ENCODE measurements at places on chromosomes 1 and 21.

DNA sequence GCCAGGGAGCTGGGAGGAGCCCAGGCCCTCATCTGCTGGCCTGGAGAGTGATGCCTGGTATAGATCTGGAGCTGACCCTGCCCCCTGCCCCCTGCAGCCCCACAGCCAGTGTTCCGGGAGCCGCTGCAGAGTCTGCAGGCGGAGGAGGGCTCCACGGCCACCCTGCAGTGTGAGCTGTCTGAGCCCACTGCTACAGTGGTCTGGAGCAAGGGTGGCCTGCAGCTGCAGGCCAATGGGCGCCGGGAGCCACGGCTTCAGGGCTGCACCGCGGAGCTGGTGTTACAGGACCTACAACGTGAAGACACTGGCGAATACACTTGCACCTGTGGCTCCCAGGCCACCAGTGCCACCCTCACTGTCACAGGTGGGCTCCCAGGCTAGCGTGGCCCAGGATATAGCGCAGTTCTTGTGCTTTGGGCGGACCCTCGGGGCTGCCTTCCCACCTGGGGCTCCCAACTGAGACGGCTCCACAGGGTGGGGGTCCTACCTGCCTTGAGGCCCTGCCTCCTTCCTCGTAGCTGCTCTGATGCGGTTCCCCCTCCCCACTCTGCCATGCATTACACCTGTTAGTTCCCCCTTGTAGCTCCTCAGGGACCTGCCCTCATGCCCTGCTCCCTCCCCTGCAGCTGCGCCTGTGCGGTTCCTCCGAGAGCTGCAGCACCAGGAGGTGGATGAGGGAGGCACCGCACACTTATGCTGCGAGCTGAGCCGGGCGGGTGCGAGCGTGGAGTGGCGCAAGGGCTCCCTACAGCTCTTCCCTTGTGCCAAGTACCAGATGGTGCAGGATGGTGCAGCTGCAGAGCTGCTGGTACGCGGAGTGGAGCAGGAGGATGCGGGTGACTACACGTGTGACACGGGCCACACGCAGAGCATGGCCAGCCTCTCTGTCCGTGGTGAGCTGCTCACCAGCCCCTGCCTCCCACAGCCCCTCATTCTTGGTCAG lies 98.7 kb downstream of the OBSCN start:
- no peak for DNase-seq

DNA sequence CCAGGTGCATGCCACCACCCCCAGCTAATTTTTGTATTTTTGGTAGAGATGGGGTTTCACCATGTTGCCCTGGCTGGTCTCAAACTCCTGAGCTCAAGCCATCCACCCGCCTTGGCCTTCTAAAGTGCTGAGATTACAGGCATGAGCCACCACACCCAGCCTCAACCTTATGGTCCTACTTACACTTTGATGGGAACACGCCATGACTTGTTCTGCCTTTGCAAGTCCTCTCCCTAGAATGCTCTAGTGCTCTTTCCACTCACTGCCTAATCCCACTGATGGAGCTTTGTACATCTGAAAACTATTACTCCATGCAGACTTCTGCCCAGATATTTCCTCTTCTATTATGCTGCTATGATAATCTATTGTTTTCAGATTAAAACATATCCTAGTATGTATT lies 174.3 kb downstream of the DAB1 start:
- DNase-seq, result no peak

DNA sequence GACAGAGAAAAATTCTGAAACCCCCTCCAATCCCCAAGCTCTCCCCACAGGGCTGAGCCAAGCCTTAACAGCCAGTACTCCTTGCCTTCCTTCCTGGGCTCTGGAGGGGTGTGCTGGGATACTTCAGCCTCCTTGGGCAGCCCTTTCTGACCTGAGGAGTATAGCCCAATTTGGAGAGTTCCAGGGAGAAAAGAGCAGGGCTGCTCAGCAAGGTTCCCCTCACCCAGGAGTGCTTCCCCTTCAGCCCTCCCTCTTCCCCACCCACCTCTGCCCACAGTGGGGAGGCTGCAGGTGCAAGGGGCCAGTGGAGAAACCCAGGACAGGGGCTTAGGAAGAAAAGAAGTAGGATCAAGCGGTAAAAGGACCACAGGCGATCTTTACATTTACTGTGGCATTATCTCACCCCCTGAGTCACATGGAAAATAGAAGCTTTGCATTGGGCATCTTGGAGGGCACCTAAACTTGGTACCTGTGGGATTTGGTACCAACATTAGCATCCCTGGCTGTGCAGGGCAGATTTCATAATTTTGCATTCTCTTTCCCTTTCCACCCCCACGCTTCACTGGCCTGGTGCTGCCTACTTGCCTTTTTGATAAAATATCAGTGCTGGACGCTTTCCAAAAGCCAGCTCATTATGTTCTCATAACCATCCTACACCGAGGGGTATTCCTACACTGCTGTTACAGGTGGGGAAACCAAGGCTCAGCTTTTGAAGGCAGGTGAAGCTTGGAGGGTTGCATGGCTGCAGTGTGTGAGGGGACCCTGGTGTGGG lies 2.8 kb upstream of the ADORA1 start:
- DNase-seq, result peak; percentile 15

DNA sequence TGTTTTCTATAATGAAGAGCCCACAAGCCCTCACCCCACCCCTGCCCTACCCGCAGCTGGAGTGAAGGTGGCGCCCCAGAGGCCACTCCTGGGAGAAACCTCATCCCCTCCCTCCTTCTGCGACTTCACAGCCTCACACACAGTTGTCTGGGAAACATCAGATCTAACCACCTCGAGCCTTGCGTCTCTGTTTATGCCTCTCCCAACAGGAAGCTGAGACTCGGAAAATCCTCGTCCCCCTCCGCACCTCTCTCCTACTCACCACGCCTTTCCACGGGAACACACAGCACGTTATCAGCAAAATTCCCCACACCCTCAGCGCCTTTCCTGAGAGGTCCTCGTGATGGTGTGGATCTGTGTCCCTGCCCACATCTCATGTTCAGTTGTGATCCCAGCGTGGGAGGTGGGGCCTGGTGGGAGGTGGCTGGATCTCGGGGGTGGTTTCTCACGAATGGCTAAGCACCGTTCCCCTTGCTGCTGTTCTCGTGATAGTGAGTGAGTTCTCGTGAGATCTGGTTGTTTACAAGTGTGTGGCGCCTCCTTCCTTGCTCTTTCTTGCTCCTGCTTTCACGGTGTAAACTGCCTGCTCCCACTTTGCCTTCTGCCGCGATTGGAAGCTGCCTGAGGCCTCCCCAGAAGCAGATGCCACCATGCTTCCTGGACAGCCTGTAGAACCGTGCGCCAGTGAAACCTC lies 190.6 kb downstream of the KIF26B start:
- no peak for DNase-seq

DNA sequence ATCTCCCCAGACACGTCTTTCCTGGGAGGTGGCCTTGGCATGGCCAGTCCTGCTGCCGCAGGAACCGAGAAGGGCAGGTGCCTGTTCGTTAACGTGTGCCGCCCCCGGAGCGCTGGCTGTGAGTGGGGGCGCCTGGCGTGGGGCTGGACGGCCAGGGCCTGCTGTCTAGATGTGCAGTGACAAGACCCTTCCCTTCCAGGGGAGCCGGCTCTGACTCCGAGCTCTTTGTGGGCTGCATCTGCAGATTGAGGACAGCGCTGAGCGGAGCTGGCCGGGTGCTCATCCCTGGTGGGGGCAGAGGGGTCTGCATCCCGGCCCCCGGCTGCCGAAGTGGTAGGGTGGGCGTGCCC lies 13.0 kb downstream of the COL18A1 start:
- DNase-seq, result no peak

- DNase-seq, result no peak
These were observed 56.2 kb downstream of the DPYD start for GRCh38 chr1:97864615-97865014.

DNA sequence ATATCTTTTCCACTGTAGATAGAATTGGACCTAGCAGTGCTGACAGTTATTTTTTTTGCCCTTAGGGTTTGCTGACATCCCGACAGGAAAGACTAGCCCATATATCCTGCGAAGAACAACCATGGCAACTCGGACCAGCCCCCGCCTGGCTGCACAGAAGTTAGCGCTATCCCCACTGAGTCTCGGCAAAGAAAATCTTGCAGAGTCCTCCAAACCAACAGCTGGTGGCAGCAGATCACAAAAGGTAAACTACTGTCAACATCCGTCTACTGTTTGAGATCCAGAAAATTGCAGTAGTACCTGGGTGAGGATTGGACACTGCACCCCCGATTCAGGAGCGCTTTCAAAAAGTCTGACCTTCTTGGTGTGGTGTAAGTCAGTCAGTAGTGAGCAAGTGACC lies 55.8 kb downstream of the CENPF start:
- DNase-seq, result no peak

DNA sequence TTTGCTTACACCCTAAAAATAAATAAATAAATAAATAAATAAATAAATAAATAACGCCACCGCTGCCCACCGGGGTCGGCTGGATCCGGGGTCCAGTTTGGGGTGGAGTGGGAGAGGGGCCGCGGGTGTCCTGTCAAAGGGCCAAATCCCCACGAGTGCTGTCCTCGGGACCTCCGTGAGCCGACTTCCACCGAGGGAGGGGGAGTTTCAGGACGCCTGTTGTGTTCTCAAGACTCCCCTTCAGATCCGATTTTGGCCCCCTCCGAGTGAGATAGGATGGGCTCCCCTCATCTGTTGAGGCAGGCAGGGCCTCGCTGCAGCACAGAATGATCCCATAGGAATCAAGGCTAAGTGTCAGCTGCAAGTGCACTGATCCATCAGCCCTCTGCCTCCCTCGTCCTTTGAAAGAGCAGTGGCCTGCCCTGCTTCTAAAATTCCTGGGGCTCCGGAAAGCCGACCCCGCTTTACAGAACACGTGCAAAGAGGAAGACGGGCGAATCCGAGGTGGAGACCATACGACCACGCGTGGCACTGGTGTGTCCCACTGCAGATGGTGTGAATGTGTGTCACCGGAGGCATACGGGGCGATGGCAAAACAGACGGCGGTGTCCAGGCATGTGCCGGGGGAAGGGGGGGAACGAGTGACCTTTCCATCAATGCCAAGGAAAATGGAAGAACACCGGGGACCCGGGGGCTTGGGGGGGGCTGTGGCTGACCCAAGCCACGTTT lies 3880.5 kb downstream of the SRGAP2C start:
- no peak for DNase-seq

- no peak for DNase-seq
These were observed 316.3 kb downstream of the KCNH1 start for GRCh38 chr1:210817385-210818275.

GRCh38 chr1:224872832-224873433 lies 56.5 kb upstream of the DNAH14 start:
- DNase-seq, result no peak

DNA sequence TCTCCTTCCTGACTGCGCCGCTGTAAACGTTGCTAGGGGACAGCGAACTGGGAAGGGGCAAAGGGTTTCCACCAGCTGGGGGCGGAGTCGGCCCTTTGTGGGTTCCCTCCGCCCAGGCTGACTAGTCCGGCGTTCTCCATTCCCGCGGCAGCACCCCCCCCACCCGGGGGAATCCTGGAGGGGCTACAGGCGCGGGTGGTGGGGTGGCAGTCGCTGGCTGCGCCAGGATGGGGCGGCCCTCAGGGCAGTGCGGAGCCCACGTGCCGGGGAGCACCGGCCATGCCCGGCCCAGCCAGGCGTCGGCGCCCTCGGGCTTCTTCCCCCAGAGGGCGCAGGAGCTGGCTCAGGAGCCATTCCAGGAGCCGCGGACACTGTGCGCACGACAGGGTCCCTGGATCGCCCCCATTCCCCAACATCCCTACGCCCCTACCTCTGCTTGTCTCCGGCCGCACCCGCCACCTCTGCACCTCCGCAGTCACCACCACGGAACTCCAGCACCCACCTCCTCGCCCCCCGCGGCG lies 476 bp downstream of the BATF3 start:
- DNase-seq, result peak; percentile 74

DNA sequence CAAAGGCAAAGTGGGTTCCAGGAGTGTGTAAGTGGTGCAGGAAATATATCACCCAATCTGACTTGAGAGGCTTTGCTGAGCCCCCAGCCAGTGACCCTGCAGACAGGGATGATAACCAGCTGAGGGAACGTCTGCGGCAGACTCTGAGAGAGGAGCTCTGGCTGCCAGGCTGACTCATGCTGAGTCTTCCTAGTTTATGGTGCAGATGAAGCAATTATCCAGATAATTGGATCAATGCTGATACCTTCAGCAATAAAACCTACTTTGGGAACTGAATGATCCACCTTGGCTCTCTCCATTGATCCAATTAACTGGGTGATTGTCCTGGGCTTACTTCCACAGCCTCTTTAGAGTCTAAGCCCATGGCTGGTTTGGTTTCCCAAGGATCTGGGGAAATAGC lies 7.3 kb downstream of the C8B start:
- no peak for DNase-seq

GRCh38 chr1:101112051-101112780 lies 86.6 kb upstream of the DPH5 start:
- DNase-seq, result no peak

DNA sequence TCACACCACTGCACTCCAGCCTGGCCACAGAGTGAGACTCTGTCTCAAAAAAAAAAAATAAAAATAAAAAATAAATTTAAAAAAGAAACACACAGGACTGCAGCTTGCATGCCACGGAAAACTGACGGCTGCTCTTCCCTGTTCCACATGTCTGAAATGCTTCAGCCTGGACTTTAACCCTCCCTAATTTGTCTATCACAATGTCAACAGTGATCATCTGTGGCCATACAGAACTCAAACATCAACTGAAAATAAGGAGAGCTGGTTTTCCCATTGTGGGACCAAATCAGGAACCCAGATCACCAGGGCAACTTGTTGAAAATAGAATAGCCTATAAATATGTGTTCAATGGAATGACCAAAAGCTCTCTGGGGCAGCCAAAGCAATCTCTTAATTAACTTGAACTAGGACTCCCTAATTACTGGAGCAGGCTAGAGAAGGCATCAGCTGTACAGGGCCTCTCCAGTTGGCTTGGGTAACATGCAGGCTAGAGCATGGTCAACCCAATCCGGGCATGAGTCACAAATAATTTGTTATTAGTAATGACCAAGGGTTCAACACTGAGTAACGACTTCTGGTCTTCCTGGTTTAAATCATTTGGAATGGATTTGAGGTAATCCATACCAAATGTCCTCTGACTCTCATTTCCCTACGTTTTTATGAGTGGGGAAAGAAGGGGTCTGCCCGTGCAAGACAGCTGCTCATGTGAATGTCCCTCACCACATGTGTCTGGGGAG lies 62.7 kb upstream of the KAZN start:
- no peak for DNase-seq

- DNase-seq, result no peak
These were observed 2.8 kb upstream of the CAPN9 start for GRCh38 chr1:230744382-230744781.

- no peak for DNase-seq
These were observed 103.2 kb downstream of the RGL1 start for GRCh38 chr1:183908079-183908478.

GRCh38 chr21:42706765-42707164 lies 53.3 kb downstream of the PDE9A start:
- no peak for DNase-seq

DNA sequence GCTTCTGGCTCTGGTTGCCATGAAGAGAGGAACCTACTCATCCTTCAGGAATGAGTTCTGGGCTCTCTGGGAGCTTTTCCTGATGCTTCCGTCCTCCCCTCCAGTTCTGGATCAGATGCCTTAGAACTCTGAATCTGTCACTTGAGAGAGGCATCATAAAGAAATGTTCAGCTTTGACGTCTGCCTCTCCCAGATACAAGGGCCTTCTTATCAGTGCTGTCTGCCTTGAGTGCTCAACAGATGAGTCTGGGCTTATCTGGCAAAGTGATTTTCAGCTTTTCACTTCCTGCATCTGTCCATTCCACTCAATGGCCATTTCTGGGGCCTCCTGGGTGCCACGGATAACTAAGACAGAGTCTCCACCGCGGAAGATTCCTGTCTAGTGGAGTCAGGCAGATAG lies 12.3 kb upstream of the OTUD3 start:
- no peak for DNase-seq

Data from natural killer cell treated with Interleukin-12 subunit alpha and Interleukin-12 subunit beta and Interleukin-15 and Interleukin-18, amount 100 ng/mL, for 72 hours (primary cell).